ENCODE measurements at places on chromosomes 11 and 22. TPM values are rescaled to one million over a fixed set of nuclear protein-coding genes. Genes with fewer than 3 reads are reported as not detected.

TEX54 gene
- total RNA-seq: not detected

ARHGEF17 gene
- 43.2 TPM for total RNA-seq

OR6T1 gene
- not detected for total RNA-seq

KCNC1 gene
- total RNA-seq: 0.95 TPM

ANO9 gene
- total RNA-seq: 61.4 TPM

PAK1 gene
- total RNA-seq: 38.2 TPM

B4GALNT4 gene
- 122 TPM for total RNA-seq

KRTAP5-8 gene
- total RNA-seq: not detected

CPT1B gene
- 18.4 TPM for total RNA-seq

PDE2A gene
- 0.74 TPM for total RNA-seq

SVIP gene
- total RNA-seq: 13.4 TPM

FXYD6 gene
- 0.54 TPM for total RNA-seq

MS4A4A gene
- total RNA-seq: not detected
